ENCODE measurements at places on chromosomes 16 and 17. TPM values are rescaled to one million over a fixed set of nuclear protein-coding genes. Genes with fewer than 3 reads are reported as not detected.
A peak's percentile ranks its signal among the peaks of the same experiment; 100 is the strongest.

Gene MMP2
- 353 TPM for total RNA-seq

Gene CCL3
- total RNA-seq: 9.9 TPM

- no peak overlapping the region for H3K27ac ChIP-seq
- DNase-seq: no peak
- H3K4me1 ChIP-seq: no peaks in the 10 kb centered on the region
Measured at GRCh38 chr17:32835291-32835761, 41.6 kb downstream of the MYO1D start.

Gene CCL14
- 110 TPM for total RNA-seq

- peaks cover 46% of the 10 kb centered on the region for H3K36me3 ChIP-seq
Measured at GRCh38 chr17:19805006-19805405, 56.9 kb upstream of the ALDH3A1 start.

DNA sequence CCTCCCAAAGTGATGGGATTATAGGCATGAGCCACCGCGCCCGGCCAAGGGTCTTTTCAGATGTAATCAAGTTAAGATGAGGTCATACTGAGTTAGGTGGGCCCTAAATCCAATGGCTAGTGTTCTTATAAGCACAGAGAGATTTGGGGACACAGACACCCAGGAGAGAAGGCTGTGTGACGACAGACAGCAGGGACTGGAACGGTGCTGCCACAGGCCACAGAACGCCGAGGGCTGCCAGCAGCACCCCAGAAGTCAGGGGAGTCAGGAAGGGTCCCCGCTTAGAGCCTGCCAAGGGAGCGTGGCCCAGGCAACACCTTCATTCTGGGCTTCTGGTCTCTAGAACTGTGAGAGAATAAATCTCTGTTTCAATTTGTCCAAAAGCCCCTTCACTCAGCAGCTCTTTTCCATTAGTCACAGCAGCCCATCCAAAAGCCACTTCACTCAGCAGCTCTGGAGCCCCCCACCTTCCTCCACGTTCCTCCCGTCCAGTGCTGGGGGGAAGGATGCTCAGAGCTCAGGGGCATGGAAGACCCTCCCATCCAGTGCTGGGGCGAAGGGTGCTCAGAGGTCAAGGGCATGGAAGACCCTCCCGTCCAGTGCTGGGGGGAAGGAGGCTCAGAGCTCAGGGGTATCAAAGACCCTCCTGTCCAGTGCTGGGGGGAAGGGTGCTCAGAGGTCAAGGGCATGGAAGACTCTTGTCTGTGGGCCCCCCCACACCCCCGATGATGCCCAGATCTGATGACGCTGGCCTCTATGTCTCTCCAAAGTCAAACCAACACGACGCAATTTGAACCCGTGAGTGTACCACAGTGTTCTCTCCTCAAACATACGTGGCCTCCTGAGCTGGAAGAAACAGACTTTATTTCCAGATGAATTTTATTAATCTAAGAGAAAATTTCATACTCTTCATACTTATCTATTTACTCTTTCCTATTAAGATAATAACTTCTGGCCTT, 11.9 kb downstream of the RAB40B start:
- DNase-seq: no peak
- H3K4me3 ChIP-seq: no peak overlapping the region
- H3K36me3 ChIP-seq: no peaks in the 10 kb centered on the region
- no peak overlapping the region for H3K27ac ChIP-seq
- no peaks in the 10 kb centered on the region for H3K4me1 ChIP-seq

DNA sequence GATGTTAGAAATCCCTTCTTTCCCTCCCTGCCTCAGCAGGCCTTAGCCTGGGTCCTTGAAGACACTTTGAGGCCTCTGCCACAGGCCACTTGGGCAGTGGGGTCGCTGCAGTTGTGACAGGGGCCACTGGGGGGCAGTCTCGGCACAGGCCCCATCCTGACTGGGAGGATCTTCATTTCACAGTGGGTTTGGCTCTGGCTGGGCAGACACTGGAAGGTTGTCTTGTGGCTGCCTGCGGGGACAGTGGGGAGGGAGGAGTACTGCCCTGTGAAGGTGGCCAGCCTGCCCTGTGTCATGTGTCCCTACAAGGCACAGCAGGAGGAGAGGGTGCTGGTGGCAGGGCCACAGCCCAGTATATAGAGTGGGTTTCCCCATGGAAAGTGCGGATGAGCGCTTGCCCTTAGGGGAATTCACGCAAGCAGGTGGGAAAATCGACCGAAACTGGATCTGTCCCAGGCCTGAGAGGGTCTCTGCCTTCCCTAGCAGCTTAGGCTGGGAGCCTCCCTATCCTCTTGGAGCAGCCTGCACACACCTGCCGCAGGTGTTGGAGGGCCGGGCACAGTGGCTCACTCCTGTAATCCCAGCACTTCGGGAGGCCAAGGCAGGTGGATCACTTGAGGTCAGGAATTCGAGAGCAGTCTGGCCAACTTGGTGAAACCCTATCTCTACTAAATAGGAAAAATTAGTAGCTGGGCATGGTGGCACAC, 28.8 kb downstream of the GINS2 start:
- H3K4me3 ChIP-seq: no peak overlapping the region
- no peak overlapping the region for H3K27ac ChIP-seq
- peak; percentile 71 for DNase-seq
- no peaks in the 10 kb centered on the region for H3K4me1 ChIP-seq
- no peaks in the 10 kb centered on the region for H3K27me3 ChIP-seq

DNA sequence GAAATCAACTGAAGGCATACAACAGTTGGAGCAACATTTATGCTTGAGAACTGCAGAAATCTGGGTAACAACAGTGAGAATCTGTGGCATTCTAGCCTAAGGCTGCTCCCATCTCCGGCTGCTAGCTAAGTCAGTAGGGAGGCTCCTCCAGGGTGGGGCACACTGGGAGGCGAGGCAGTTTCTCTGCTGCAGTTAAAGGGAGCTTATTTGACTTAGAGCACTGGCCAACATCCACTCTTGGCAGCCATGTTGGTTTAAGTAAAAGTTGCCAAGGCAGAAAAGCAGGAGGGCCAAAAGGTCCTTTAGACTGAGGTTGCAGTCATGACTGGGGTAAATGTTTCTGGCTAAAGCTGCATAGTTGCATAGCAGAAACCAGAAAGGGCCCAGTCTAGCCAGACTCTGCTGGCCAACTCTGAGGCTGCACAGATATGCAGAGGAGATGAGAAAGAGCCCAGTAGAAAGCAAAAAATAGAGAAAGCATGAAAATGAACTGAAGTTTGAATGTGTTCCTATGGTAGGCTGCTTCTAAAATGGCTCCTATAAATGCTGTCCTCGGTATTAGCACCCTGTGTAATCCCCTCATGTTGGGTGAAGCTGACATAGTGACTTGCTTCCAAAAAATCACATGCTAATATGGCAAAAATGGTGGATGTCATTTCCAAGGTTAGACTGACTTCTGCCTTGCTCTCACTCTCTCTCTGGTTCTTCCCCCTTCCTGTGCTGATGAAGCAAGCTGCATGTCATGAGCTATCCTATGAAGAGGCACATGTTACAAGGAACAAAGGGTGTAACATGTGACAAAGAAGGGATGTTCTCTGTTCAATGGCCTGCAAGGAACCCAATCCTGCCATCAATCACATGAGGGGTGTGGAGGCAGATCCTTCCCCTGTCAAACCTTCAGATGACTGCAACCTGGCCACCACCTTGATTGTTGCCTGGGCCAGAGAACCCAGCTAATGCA, 3.7 kb upstream of the C16orf78 start:
- no peak for DNase-seq
- no peaks in the 10 kb centered on the region for H3K36me3 ChIP-seq
- H3K27ac ChIP-seq: no peak overlapping the region
- H3K4me1 ChIP-seq: no peaks in the 10 kb centered on the region
- H3K27me3 ChIP-seq: no peaks in the 10 kb centered on the region

DNA sequence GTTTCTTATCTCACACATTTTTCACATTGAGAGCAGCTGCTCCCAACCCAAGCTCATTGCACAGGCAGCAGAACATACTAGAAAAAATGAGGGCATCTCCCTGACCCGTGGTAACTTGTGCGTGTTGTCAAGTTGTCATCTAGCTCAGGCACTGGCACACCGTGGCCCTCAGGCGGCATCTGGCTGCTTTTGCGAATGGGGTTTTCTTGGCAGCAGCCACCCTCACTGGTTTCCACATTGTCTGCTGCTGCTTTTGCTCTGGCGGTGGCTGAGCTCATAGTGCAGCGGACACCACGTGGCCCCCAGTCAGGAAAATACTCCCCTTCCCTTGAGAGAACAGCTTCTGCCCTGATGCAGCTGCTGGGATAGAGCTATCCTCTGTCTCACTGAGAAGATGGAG, 9.4 kb upstream of the TEDC2 start:
- H3K4me1 ChIP-seq: no peaks in the 10 kb centered on the region
- H3K4me3 ChIP-seq: no peak overlapping the region
- no peak for DNase-seq
- H3K27me3 ChIP-seq: no peaks in the 10 kb centered on the region
- peaks cover 6% of the 10 kb centered on the region for H3K36me3 ChIP-seq

- H3K27me3 ChIP-seq: no peaks in the 10 kb centered on the region
- peak overlapping the region; percentile 65 for H3K27ac ChIP-seq
- peak overlapping the region; percentile 36 for H3K4me3 ChIP-seq
Measured at GRCh38 chr17:333626-334396, 18.8 kb downstream of the RPH3AL start.
